Activated T-cell treated with anti-CD3 and anti-CD28 coated beads, Interleukin-2, amount 50 U/mL, for 1 hour (primary cell): ENCODE measurements at places on chromosomes 7 and 10.

- no peak for DNase-seq
These were observed 39.6 kb upstream of the INHBA start for GRCh38 chr7:41742401-41743020.

DNA sequence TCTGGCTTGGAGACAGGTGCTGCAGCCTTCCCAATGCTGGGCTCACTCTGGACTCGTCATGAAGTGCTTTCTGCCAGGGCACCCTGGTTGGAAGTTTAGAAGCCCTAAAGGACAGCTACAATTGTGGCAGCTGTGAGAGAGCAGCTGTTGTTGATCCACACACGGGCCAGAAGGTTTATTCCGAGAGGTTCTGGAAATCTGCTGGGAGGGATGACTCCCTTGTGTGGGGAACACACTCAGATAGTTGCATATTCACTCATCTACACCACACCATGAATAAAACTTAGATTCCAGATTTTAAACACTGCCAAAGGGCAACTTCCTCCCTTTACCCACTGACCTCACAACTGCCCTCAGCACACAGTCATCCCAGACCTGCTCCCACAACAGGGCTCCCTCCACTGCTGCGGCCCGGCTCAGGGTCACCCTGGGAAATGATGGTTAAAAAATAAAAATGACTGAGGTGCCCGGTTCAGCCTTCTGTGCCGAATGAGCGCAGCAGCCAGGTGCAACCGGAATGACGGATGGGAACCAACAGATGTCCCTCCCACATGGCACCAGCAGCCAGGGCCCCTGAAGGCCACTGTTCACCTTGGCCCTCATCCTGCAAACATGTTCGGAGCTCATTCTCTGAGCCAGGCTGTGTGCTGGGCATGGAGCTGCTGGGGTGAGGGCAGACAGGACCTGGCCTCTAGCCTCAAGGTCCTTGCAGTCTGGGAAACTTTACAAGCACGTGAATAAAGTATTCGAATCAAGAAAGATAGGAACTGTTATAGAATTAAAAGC lies 40.2 kb downstream of the ASB13 start:
- DNase-seq = no peak

GRCh38 chr7:21782996-21783395 lies 162.7 kb downstream of the CDCA7L start:
- DNase-seq = no peak

- no peak for DNase-seq
These were observed 19.2 kb upstream of the MET start for GRCh38 chr7:116652793-116653192.

DNA sequence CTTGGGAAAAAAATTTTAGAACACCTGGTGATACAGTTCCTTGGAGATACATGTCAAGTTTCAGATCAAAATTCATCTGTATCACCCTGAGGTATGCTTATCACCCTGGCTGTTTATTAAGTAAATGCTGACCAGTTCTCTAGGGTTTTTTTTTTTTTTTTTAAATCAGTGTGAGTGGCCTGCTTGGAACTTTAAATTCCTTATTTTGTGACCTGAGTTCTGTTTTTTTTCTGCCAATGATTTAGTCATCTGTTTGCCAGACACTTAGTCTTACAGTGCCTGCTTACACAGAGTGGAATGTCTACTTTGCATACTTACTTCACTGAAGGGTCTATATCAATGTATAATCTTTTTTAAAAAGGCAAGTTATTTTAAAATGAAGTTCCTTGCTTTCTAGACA lies 1.8 kb downstream of the TSPAN13 start:
- DNase-seq = no peak

DNA sequence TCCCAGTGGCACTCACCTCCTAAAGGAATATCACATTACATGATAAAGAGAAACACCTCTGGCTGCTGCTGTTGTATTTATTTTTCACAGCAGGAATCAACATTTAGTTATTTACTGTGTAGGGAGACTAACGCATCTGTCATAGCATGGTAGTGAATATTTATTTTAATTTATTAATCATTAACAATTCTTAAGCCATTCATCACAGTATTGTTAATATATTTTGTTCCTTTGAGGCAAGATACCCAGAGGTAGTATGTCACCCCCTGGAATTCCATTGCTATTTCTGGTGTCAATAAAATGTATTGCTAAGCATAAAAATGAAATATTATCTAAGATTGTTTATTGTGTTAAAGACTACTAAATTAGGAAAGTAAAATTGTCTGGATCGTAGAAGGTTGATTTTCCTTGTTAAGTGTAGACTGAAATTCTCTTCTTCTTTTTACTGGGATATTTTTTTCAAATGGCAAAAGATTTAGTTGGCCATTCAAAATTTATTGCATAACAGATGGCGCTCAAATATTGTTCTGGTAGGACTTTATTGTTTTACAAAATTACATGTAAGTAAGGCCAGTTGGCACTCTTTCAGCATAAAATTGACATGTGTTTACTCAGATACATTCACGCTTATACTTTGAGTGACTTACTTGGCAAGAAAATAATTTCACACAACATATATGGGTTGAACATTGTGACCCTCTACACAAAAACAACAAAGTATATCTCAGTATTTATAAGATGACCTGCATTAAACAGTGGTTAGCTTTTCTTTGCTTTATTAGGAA lies 1358.7 kb upstream of the SORCS1 start:
- no peak for DNase-seq
